Mammary epithelial cell (primary cell): ENCODE measurements at places on chromosomes 2 and 18. TPM values are rescaled to one million over a fixed set of nuclear protein-coding genes. Genes with fewer than 3 reads are reported as not detected.

DNA sequence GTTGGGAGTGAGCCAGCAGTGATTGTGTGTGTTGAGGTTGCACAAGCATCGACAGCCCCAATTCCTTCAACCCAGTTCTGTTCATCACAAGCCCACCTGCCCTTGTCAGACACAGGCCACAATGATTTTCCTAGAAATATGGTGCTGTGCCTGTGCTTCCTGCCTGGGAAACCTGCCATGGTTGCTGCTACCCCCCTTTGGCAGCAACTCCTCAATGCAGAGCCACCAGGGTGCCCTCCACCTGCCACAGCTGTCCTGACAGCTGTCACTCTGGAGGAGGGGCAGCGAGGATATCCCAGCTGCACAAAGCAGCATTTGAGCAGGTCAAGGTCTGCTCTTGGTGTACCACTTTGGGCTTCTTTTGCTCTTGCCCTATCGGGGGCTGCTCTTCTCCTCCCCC is 27.1 kb downstream of the SMIM21 start:
- DNase-seq, result no peak

GRCh38 chr2:162073888-162074631 is at the start of gene DPP4:
Gene DPP4 (minus strand): TSS chr2:162074215. CDS start chr2:162073981, 234 bp downstream.
- no peak for DNase-seq

DNA sequence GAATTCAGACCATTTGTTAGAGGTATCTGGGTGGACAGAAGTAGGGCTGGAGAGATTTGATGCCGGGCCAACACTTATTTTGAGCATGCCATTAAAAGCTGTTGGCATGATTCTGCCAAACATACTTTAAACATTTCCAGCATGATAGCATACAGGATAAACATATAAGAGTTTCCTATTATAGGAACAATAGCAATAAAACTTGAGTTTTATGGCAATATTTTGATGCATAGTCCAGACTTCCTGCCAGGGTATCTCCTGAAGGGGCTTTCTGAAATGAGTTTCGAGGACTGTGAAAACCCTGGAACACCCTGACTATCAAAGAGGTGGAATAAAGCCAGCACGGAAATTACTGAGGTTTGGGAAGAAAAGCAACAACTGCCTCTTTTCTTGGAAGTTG is 1398.0 kb upstream of the NXPH2 start:
- DNase-seq, result no peak

DNA sequence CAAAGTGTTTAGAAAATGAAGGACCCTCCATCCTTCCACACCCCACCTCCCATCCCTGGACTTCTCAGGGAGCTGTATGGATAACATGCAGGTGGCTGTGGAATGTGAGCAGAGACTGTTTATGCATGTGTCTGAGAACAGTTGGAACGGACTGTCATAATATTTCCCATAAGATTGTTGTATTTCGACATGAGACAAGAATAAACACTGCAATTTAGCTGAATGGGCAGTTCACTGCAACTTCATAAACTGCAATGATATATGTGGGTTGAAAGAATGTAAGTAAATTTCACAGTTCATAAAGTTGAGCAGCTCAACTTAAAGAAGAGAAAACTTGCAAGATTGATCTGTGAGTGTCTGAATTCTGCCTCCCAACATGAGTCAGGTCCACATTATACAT is 74.6 kb downstream of the MEP1B start:
- no peak for DNase-seq

DNA sequence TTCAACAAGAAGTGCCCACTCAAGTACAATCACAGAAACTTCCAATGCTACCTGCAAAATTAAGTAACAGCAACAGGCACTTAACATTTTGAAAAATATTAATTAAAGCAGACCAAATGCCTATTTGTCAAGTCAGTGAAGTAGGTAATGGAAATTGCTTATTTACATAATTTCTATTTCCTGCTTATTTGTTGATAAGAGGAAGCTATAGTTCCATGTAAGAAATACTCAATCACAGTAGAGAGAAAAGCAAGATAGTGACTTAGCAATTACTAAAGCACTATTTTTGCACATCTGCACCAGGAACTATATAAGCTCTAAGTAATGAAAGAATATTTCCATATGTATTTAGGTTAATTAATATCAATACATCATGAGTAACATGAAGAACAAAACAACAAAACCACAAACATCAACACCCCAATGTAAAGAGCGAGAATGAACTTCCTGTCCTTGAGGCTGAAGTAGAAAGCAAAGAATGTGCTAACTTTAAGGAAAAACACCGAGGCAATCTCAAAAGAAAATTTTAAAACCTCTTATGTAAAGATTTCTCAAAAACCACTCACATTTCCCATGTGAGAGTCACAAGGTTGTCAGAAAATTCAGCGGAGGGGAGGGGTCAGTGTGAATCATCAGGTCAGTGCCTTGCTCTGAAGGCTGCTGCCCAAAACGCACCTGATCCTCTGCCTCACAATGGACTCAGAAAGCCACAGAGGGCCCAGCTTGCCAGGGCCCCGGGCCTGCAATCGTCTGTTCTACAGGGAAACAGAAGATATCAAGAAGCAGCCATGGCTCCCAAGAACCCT is 12.5 kb downstream of the NPC1 start:
- DNase-seq, result peak; percentile 86

DNA sequence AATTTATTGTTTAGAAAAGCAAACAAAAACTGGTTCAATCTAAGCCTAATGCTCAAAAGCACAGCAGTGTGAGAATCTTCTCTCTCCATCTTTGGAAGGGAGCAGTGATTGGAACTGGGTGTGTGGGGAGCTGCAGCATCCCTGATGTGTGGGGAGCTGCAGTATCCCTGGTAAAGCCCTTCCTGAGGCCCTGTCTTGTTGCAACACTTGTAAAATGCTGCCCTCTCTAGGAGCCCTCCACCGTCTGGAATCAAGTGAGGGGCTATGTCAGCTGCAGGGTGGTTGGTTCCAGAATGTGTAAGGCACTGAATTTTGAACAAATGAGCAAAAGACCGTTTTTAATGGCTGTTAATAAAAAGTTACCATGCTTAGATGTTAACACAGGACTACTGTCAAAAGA is 147.7 kb upstream of the RAB12 start:
- no peak for DNase-seq

DNA sequence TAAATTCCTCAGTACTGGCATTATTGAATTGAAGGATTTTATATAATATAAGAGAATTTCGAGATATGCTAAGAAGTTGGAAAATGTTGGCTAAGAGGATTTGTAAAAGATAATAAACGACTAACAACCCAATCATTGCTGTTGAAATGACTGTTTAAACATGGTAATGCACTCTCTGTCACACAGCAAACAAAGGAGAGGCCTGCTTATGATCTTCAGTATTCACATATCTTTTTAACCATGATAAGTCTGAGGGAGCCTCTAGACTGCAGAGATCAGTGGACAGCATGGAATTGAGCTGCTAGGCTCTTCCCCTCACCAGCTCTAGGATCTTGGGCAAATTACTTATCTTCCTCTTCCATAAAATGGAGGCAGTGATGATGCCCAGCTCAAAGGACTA is 2.7 kb downstream of the KCTD18 start:
- DNase-seq, result no peak

- peak; percentile 89 for DNase-seq
Measured at GRCh38 chr2:127400897-127401756, 13.4 kb upstream of the MAP3K2 start.

DNA sequence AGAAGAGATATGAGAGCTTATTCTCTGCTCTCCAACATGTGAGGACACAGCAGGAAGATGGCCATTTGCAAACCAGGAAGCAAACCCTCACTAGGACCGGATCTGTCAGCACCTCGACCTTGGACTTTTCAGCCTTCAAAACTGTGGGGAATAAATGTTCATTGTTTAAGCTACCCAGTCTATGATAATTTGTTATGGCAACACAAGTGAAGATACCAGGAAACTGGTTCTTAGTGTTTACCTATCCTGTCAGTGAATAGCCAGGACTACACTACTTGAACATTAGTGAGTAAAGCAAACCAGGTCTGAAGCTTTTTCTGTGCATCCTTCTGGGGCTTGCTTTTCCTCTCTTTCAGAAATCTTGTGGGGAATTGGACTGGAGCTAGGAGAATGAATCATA is 44.4 kb upstream of the BARD1 start:
- DNase-seq, result peak; percentile 4

- no peak for DNase-seq
Measured at GRCh38 chr2:86520153-86520552, 43.1 kb downstream of the CHMP3 start.

- DNase-seq, result no peak
Measured at GRCh38 chr18:42614619-42615293, 500.7 kb downstream of the RIT2 start.

- no peak for DNase-seq
Measured at GRCh38 chr2:126189527-126189926, 466.4 kb upstream of the GYPC start.

GRCh38 chr2:38462121-38462661 is 85.1 kb upstream of the ATL2 start:
- DNase-seq, result peak; percentile 100

DNA sequence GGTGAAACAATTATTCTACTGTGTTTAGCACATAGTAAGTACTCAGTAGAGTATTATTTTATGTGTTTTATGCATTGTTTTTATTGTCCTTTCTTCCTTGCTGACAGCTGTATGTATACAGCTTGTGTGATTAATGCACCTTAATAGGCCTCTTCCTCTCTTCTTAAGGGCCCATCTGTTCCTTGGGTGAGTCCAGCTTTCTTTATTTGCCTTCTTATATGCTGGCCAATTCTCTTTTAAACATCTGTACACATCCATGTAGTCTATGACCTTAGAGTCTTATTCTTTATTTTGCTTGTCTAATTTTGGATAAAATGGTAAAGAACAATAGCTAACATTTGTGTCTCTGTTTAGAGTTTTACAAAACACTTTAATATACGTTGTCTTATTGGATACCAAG is 333.7 kb upstream of the MEIS1 start:
- DNase-seq, result no peak

- DNase-seq, result no peak
Measured at GRCh38 chr2:104977958-104978357, 59.9 kb upstream of the MRPS9 start.

DNA sequence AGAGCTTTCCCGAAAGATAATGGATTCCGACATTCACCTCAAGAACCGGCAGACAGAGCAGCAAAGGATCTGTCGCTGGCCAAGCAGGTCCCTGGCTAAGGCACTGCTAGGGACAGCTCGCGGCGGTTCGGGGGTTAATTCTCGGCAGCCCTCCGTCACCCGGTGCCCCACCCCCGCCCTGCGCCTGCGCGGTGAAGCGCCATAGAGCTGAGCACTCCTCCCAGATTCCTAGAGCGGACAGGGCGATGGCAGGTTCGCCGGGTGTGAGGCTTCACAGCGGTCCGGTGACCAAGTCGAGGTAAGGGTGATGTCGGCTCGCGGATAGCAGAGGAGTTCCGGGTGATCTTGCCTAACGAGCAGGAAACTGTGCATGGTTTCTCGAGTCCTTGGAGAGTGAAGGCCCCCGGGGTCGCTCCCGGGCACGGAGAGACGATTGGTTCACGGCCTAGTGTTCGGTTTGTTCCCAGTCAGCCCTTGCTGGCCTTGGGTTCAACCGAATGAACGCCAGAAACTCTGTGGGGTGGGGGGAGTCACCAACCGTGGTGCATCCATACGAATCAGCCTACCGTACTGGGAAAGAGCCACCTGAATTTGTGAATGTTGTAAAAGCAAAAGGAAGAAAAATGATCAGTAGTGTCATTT is at the start of gene ZSCAN30:
Gene ZSCAN30 (minus strand): TSS at position 136 of the 642 bp plus-strand sequence. CDS start 25,877 bp downstream, outside the sequence.
- DNase-seq, result peak; percentile 95

- DNase-seq, result no peak
Measured at GRCh38 chr2:31531101-31531500, 49.6 kb downstream of the SRD5A2 start.

- DNase-seq, result no peak
Measured at GRCh38 chr18:13051950-13052349, 60.8 kb downstream of the CEP192 start.

GRCh38 chr18:46910856-46911255 is 6.5 kb downstream of the PIAS2 start:
- no peak for DNase-seq

DNA sequence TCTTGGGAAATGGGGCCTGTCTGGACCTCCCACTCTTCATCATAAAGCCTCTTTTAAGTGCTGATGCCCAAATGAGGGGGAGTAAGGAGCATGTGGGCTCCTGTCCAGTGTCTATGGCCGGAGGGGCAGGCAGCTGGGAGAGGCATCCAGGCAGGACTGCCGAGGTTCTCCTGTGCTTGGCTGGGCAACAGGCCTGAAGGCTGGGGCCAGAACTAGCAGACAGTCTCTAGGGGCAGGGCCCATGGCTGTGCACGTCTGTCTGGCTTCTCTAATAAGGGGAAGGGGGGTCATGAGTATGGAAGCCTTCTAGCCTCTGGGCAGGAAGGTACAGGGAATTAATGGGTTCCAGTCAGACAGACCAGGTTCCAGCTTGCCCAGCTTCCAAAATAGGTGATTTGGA is 128.6 kb downstream of the SMAD2 start:
- no peak for DNase-seq

GRCh38 chr2:128252501-128252900 is 66.2 kb downstream of the HS6ST1 start:
- DNase-seq, result no peak

- DNase-seq, result peak; percentile 11
Measured at GRCh38 chr2:149191915-149192314, 138.5 kb upstream of the LYPD6 start.

DNA sequence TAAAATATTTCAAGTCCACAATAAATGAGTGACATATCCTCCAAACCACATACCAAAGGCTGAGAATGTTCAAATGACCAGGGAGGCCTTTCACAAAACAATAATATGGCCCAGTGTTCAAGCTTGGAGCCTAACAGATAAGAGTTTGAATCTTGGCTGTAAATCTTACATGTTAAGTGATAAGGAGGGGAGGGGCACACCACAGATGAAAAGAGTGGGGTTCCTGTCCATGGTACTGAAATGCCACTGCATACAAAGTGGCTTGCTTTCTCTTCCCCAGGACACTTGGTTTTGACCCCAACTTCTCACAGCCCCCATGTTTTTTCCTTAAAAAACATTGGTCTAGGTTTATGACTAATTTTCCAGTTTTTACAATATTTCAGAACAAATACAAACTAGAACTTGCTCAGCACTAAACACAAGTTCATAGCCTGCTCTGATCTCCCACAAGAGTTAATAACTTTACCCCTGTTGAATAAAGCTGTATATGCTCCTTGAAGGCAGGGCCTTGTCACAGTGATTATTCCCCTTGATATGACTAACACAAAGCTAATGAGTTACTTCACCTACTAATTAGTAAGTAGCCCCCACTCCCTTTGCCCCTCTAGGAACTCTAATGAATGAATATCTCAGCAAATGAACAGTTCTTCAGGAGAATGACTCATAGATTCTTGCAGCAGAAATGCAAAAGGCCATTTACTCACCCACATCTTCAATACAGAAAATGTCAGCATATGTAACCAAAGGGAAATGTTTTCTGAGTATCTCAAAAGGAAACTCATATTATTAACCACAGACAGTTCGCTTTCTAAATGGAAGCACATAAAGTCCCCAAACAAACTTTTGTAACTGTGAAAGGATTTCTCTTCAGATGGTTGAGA is 142.2 kb downstream of the SATB2 start:
- peak; percentile 7 for DNase-seq

Gene SLC11A1
- 0.32 and 0.38 TPM in 2 replicates for total RNA-seq

Gene PPP1R1C
- total RNA-seq, result 2.5 TPM

Gene CNOT9
- total RNA-seq, result 53.3 and 53.4 TPM in 2 replicates

Gene IL18R1
- total RNA-seq, result 3.9 and 10.1 TPM in 2 replicates

Gene CDH19
- total RNA-seq, result not detected in 2 replicates

Gene MYO3B
- not detected for total RNA-seq

Gene IKZF2
- total RNA-seq, result 7.4 and 27.9 TPM in 2 replicates

Gene SULT1C2
- total RNA-seq, result not detected in 2 replicates

Gene BBS5
- total RNA-seq, result 5.9 and 6.5 TPM in 2 replicates

Gene ATP5MC3
- total RNA-seq, result 97.2 TPM
